ENCODE measurements at places on chromosomes 4 and X. TPM values are rescaled to one million over a fixed set of nuclear protein-coding genes. Genes with fewer than 3 reads are reported as not detected.

GRCh38 chrX:71282514-71283402 lies 677 bp upstream of the NONO start:
- peaks cover 29% of the 10 kb centered on the region for H3K4me1 ChIP-seq
- no peaks in the 10 kb centered on the region for H3K36me3 ChIP-seq
- DNase-seq, result no peak
- peak overlapping the region; percentile 88 for H3K27ac ChIP-seq

DNA sequence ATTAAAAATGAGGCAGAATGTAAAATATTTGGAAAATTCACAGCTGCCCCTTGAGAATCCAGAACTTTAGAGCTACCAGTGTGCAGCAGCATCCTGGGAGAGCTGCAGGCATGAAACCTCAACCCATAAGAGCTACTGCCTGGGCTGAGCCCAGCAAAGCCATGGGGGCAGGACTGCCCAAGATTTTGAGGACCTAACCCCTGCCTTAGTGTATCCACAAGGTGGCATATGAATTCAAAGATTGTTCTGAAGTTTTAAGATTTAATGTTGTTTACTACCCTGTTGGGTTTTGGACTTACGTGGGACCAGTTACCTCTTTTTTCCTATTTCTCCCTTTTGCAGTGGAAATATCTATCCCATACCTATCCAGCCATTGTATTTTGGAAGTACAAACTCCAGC lies 26.4 kb downstream of the CASP6 start:
- DNase-seq, result no peak
- no peak overlapping the region for H3K4me3 ChIP-seq
- H3K27ac ChIP-seq, result no peak overlapping the region

- no peaks in the 10 kb centered on the region for H3K27me3 ChIP-seq
- peak; percentile 90 for DNase-seq
- H3K36me3 ChIP-seq, result no peaks in the 10 kb centered on the region
These were observed 11.2 kb upstream of the SPARCL1 start for GRCh38 chr4:87540146-87541058.

- no peak overlapping the region for H3K4me3 ChIP-seq
- no peaks in the 10 kb centered on the region for H3K4me1 ChIP-seq
- no peaks in the 10 kb centered on the region for H3K36me3 ChIP-seq
- no peak overlapping the region for H3K27ac ChIP-seq
- H3K27me3 ChIP-seq, result no peaks in the 10 kb centered on the region
These were observed 259.2 kb downstream of the GPC3 start for GRCh38 chrX:133726211-133726630.

GRCh38 chr4:109429545-109429944 lies 4.1 kb upstream of the SEC24B start:
- no peaks in the 10 kb centered on the region for H3K27me3 ChIP-seq
- H3K4me1 ChIP-seq, result peaks cover 15% of the 10 kb centered on the region
- no peak for DNase-seq
- H3K27ac ChIP-seq, result no peak overlapping the region
- H3K36me3 ChIP-seq, result no peaks in the 10 kb centered on the region

- no peak overlapping the region for H3K27ac ChIP-seq
- no peak overlapping the region for H3K4me3 ChIP-seq
- no peaks in the 10 kb centered on the region for H3K4me1 ChIP-seq
These were observed 175.8 kb upstream of the TECRL start for GRCh38 chr4:64584981-64585557.

- H3K4me1 ChIP-seq, result no peaks in the 10 kb centered on the region
- H3K36me3 ChIP-seq, result no peaks in the 10 kb centered on the region
- H3K27ac ChIP-seq, result no peak overlapping the region
- no peaks in the 10 kb centered on the region for H3K27me3 ChIP-seq
These were observed 13.7 kb downstream of the CLRN2 start for GRCh38 chr4:17528551-17529165.

- H3K27ac ChIP-seq, result peak overlapping the region; percentile 70
- no peaks in the 10 kb centered on the region for H3K36me3 ChIP-seq
- H3K4me3 ChIP-seq, result no peak overlapping the region
- peaks cover 19% of the 10 kb centered on the region for H3K4me1 ChIP-seq
- no peak for DNase-seq
- no peaks in the 10 kb centered on the region for H3K27me3 ChIP-seq
These were observed 41.9 kb upstream of the PDLIM3 start for GRCh38 chr4:185576962-185577950.

DNA sequence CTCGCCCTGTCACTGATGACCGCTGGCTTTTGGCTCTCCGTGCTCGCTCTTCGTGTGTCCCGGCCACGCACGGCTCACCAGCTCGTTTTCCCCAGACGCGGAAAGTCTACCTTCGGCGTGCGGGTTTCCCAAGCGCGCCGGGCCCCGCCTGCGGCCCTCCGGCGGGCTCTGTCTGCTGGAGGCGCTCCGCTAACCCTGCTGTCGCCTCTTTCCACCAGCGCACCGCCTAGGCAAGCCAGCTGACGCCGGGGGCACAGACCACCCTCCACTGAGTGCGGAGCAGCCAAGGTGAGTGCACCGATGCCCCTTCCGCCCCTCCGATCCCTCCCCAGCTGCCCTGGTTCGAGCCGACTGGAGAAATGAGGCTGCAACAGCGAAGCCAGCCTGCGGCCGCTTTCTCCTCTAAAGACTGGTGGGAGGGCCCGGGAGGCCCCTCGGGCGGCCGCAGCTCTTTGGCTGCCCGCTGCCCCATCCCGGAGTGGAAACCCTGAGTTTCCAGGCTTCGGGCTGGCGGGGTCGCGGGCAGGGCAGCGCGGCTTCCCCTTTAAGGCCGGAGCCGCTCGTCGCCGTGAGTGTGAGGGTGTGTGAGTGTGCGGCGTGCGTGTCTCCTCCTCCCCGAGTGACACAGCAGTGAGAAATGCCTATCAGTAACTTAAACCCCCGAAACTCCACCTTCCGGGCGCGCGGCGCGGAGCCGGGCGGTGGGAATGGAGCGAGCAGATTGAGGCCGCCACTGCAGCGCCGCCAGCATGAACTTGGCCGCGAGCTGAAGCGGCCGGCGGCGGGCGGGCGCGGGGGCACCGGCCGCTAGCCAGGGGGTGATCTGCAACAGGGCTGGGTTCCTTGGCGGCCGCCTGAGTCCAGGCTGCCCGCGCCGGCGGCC lies at the start of gene MAMLD1:
Gene MAMLD1 (plus strand): TSS at position 719 of the 883 bp plus-strand sequence. CDS start 82,200 bp downstream, outside the sequence.
- H3K36me3 ChIP-seq, result no peaks in the 10 kb centered on the region
- DNase-seq, result peak; percentile 86
- H3K27me3 ChIP-seq, result no peaks in the 10 kb centered on the region
- peak within 1 kb of the TSS; percentile 88 for H3K27ac ChIP-seq
- H3K4me3 ChIP-seq, result peak within 1 kb of the TSS; percentile 47
- H3K4me1 ChIP-seq, result peaks cover 16% of the 10 kb centered on the region

- H3K27ac ChIP-seq, result no peak overlapping the region
- DNase-seq, result no peak
- no peaks in the 10 kb centered on the region for H3K36me3 ChIP-seq
- no peaks in the 10 kb centered on the region for H3K4me1 ChIP-seq
These were observed 66.5 kb upstream of the PAGE1 start for GRCh38 chrX:49762175-49762720.

- no peak for DNase-seq
- no peak overlapping the region for H3K4me3 ChIP-seq
- no peaks in the 10 kb centered on the region for H3K27me3 ChIP-seq
- peak overlapping the region; percentile 71 for H3K27ac ChIP-seq
These were observed 136.5 kb downstream of the RNF150 start for GRCh38 chr4:140996766-140997165.

GRCh38 chrX:154096140-154097002 lies 1.1 kb downstream of the MECP2 start:
- peak overlapping the region; percentile 98 for H3K27ac ChIP-seq
- H3K4me3 ChIP-seq, result peak overlapping the region; percentile 64
- H3K36me3 ChIP-seq, result no peaks in the 10 kb centered on the region
- H3K4me1 ChIP-seq, result peaks cover 49% of the 10 kb centered on the region
- no peaks in the 10 kb centered on the region for H3K27me3 ChIP-seq

DNA sequence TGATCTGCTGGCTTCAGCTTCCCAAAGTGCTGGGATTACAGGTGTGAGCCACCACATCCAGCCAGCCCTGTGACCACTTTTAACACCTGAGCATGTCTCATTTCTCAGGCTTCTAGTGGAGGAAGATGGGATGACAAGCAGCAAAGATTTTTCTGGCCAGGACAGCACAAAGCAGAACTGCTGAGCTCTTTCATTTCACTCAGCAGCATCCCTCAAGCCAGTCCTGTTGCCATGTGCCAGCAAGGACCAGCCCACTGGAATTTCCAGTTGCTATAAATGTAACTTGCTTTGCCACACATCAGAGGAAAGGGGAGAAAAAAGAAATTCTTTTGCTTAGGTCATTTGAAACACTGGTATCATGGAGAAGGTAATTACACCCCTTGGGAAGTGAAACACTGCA lies 75.9 kb downstream of the SLC9A7 start:
- no peak for DNase-seq
- no peak overlapping the region for H3K27ac ChIP-seq
- H3K27me3 ChIP-seq, result no peaks in the 10 kb centered on the region
- H3K4me1 ChIP-seq, result no peaks in the 10 kb centered on the region
- no peak overlapping the region for H3K4me3 ChIP-seq

DNA sequence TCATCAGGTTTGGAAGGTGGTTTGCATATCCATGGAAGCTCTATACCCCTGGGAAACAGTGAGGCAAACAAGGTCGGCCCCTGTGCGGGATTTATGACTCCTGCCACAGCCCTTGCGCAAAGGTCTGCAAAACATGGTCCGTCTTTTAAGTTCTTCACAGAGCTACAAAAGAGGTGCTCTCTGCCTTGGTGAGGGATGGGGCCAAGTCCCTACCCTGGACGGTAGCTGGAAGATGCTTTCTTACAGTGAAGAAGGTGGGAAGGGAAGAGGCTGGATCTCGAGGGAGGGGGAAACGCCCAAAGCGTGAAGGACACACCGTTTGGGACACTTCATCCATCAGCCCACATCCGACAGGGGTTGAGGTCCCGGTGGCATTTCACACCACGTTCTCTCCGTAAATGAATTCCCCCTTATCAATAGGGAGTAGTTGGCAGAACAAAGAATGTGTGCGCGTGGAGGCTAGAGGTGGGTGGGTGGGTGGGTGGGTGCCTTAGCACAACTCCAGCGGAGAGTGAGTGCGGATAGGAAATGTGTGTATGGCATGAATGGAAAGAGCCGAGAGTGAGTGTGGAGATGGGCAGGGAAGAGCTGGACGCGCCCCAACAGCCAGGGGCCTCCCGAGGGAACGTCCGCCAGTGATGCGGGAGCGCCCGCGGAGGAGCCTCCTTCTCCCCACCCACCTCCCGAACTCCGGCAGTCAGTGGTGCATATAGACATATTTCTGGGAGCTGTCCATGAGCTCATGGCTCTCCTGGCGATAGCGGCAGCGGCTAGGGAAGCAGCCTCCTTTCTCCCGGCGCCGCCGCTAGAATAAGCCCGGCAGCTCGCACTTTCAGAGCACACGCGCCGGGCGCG lies 68.3 kb downstream of the LARP7 start:
- H3K27me3 ChIP-seq, result peaks cover 12% of the 10 kb centered on the region
- peak; percentile 78 for DNase-seq
- H3K27ac ChIP-seq, result peak overlapping the region; percentile 43
- peak overlapping the region; percentile 50 for H3K4me3 ChIP-seq

- no peak for DNase-seq
- H3K4me3 ChIP-seq, result no peak overlapping the region
- H3K27me3 ChIP-seq, result no peaks in the 10 kb centered on the region
These were observed 31.2 kb upstream of the ANKRD50 start for GRCh38 chr4:124743711-124744110.

DNA sequence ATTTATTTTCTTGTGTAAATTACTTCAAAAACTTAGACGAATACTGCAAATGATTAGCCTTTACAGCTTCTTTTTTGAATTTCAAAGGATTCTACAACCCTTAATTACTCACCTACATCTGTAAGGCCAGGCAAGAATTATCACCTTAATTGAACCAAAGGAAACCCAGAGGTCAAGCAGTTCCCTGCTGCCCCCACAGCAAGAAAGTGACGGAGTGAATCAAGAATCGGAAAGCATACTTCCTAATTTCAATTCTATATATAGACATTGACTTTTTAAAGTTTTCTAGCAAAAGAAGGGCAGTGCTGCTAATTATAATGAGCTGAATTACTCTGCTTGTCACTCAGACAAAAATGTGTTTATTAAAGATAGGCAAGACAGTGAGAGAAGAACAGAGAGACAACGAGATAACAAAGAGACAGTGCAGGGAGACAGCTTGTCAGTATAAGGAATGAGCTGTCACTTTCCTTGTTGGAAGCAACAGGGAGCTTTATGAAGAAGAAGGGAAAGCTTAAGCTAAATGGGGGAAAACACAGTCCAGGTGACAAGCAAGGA lies 47.5 kb upstream of the SPANXN4 start:
- no peaks in the 10 kb centered on the region for H3K27me3 ChIP-seq
- no peak overlapping the region for H3K4me3 ChIP-seq
- H3K27ac ChIP-seq, result no peak overlapping the region
- no peak for DNase-seq
- H3K4me1 ChIP-seq, result no peaks in the 10 kb centered on the region
- H3K36me3 ChIP-seq, result no peaks in the 10 kb centered on the region

- H3K27me3 ChIP-seq, result no peaks in the 10 kb centered on the region
- H3K36me3 ChIP-seq, result no peaks in the 10 kb centered on the region
- DNase-seq, result no peak
- no peak overlapping the region for H3K4me3 ChIP-seq
These were observed 125.4 kb upstream of the CHRDL1 start for GRCh38 chrX:110920991-110921390.

GRCh38 chrX:134886002-134886596 lies 104.7 kb upstream of the SMIM10 start:
- H3K4me3 ChIP-seq, result no peak overlapping the region
- DNase-seq, result no peak
- no peaks in the 10 kb centered on the region for H3K36me3 ChIP-seq
- no peaks in the 10 kb centered on the region for H3K27me3 ChIP-seq
- H3K27ac ChIP-seq, result no peak overlapping the region

GRCh38 chr4:110183643-110184042 lies 14.8 kb downstream of the ELOVL6 start:
- no peak for DNase-seq
- H3K4me3 ChIP-seq, result no peak overlapping the region
- no peaks in the 10 kb centered on the region for H3K4me1 ChIP-seq
- H3K36me3 ChIP-seq, result no peaks in the 10 kb centered on the region
- no peak overlapping the region for H3K27ac ChIP-seq
- H3K27me3 ChIP-seq, result no peaks in the 10 kb centered on the region

DNA sequence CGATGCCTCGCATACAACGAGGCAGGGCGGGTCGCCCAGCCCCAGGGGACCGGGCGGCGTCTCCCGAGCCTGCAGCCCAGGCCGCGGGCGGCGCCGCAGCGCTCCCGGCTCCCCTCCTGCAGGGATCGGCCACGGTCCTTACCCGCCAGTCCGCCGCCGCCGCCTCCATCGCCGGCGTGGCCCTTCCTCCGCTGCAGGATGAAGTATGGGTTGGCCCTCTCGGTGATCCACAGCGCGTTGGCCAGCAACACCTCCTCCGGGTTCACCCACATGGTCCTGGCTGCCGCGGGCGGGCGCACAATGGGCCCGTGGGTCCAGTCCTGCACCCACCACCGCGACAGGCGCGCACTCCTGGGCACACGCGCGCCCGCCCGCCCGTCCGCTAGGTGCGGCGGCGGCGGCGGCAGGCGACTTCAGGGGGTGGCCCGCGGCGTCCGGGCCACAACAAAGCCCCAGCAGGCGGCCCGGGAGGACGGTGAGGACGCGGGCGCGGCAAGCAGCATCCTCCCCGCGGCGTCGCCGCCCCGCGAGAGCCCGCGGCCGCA lies 339 bp downstream of the TBC1D9 start:
- H3K36me3 ChIP-seq, result no peaks in the 10 kb centered on the region
- H3K4me1 ChIP-seq, result no peaks in the 10 kb centered on the region
- H3K27me3 ChIP-seq, result no peaks in the 10 kb centered on the region
- peak overlapping the region; percentile 98 for H3K27ac ChIP-seq
- H3K4me3 ChIP-seq, result peak overlapping the region; percentile 78

RAB41 gene
- total RNA-seq, result not detected

AADAT gene
- 12.7 TPM for total RNA-seq

PABPC1L2B gene
- total RNA-seq, result not detected

VEGFC gene
- 11.1 TPM for total RNA-seq

PF4V1 gene
- not detected for total RNA-seq

TBC1D8B gene
- 4.5 TPM for total RNA-seq

GAB3 gene
- 5.5 TPM for total RNA-seq

PCSK1N gene
- total RNA-seq, result 4.1 TPM

TNIP3 gene
- total RNA-seq, result not detected

All from sigmoid colon (tissue), 7 donors.